Substantia nigra (tissue), 51 donors: ENCODE measurements at places on chromosomes 2 and 18.

DNA sequence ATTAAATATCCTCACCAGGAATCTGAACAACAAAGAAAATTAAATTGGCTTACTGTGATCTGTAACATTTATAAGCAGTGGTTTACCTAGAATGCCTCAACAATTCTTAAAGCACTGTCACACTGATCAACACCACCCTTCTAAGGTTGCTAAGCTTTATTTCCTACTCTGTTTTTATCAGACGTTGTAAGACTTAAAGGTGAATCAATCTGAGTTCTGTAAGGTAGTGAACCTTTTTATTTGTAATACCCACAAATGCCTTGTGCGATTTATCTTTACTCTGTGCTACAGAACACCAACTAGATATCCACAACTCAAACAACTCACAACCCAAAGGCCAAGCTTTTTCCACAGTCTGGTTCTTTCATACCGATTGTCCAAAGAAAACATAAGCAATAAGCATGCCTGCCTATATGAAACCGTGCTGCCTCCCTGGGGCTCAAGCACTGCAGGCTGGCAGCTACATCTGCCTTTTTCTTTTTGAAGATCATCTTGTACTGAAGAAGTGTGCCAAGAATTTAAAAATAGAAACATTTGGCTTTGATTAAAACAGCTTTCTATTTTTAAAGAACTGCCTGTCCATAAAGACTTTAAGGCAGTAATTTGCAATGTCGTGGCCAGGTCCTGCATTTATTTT is 490.7 kb downstream of the NUP35 start:
- no peak for DNase-seq

GRCh38 chr2:10071595-10071994 is 8.6 kb downstream of the CYS1 start:
- DNase-seq, result no peak

GRCh38 chr2:197108758-197109157 is 182.3 kb upstream of the PGAP1 start:
- DNase-seq, result no peak

- no peak for DNase-seq
These were observed 110.2 kb upstream of the TRIB2 start for GRCh38 chr2:12606472-12607000.

GRCh38 chr2:175350105-175350504 is 168.6 kb upstream of the ATP5MC3 start:
- no peak for DNase-seq

DNA sequence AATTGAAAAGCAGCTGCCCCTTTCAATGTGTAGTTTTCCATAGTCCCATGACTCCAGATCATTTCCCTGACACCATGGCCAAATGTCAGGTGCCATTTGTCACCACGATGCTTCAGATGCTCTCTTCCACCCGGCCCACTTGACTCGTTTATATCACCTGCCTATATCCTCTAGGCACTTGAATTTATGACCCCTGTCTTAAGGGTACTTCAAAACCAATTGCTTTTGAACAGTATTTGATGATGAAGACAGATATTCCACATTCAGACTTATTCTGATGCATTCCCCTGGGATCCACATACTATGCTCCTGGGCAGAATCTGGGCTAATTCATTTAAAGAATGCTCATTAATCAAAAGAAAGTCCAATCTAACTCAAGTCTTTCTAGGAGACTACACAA is 16.9 kb upstream of the RHBDD1 start:
- no peak for DNase-seq

- DNase-seq, result no peak
These were observed 84.8 kb downstream of the CCDC178 start for GRCh38 chr18:33355756-33356155.

DNA sequence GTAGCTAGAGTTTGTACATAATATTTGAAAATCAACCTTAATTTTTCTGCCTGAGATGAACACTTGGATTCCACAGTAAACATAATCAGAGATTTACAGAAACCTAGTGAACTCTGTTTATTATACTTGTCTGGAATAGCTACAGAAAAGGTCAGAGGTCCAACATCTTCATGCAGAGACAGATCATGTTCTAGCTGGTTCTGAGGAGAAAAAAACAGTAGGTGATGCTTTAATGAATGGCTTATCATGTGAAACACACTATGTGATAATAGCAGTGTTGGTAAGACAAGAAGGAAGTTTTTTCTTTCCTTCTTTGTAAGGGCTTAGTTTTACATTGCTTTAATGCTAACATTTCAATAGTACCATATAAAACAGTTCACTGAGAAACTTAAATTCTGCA is 846.4 kb upstream of the ZEB2 start:
- DNase-seq, result no peak

DNA sequence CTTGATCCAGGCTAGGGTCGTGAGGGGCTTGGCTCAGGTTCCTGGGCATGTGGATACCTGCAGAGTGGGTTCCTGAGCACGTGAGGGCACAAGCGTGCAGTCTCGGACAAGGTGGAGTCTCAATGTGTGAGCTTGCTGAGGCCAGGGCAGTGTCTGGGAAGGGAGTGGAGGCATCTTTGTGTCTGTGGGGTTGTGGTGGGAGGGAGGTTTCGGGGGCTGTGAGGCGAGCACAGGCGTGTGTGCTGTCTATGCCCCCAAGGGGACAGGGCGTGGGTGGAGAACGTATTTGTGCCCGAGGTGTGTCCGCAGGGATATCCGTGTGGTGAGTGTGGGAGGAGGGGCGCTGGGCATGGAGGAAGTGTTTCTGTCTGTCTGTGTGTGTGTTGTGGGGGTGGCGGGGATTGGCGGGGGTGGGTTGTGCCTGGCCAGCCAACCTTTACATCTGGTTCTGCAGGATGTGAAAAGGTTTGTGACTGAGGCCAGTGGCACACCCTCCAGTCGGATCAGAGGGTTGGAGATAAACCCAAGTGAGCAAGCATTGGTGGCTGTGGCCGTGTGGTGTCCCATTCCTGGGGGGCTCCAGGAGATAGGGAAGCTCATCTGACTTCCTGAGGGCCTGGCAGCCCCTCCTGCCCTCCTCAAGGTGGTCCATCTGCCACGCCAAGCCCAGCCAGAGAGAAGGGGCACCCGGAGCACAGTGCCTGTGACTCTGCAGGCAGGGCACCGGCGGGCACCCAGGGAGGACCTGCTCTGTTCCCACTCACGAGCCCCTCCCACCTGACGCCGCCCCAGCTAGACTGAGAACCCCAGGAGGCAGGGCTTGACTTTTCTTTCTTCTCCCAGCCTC is 57.1 kb downstream of the ZFP36L2 start:
- no peak for DNase-seq

DNA sequence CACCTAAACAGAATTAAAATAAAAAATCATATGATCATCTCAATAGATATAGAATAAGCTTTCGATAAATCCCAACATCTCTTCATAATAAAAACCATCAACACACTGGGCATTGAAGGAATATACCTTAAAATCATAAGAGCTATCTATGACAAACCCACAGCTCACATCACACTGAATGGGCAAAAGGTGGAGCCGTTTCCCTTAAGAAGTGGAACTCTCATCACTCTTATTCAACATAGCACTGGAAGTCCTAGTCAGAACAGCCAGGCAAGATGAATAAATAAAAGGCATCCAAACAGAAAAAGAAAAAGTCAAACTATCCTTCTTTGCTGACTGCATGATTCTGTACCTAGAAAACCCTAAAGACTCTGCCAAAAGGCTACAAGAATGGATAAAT is 510.3 kb downstream of the ZNF804A start:
- no peak for DNase-seq

GRCh38 chr2:133240491-133241223 is 327.6 kb downstream of the NCKAP5 start:
- no peak for DNase-seq

- DNase-seq, result no peak
These were observed 292.8 kb upstream of the FBXO11 start for GRCh38 chr2:48199070-48199469.

DNA sequence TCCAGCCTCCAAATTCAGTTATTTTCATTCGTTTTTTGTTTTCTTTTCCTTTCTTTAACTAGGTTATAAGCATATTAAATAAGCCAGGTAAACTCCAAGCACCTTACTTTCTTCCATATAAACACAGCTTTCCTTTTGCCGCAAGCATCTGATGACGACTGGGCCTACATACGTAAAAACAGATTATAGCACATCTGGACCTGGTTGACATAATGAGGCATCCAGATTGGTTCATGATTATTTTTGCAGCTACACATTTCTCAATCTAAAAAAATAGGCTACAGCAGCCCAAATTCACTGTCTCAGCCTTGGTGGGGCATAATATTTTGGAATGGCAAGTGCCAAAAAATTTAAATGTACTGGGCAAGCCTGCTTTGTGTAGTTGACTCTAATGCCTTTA is 7.7 kb downstream of the CYP1B1 start:
- DNase-seq, result no peak

GRCh38 chr18:44850001-44850400 is 169.3 kb downstream of the SETBP1 start:
- no peak for DNase-seq

GRCh38 chr2:68320118-68320641 is 431 bp upstream of the CNRIP1 start:
- DNase-seq, result no peak

- no peak for DNase-seq
These were observed 159.8 kb downstream of the EN1 start for GRCh38 chr2:118687698-118688097.

DNA sequence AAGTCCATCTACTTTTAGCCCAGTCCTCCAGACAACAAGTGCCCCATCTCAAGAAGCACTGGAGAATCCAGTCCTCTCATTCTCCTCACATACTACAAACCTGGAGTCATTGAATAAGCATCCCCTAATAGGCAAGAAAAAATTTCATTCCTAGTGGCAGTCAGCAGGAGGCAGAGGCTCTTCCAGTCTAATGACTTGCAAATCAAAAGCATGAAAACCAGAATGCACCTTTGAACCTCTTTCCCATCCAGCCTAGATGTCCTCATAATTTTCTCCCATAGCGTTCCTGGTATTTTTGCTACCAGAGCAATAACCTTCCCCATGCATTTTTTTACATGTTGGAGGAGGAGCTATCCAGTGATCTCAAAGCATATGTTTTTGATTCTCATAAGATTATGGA is 252.6 kb downstream of the TTC32 start:
- DNase-seq, result no peak

GRCh38 chr2:59077026-59077725 is 836.1 kb upstream of the FANCL start:
- DNase-seq, result no peak

- no peak for DNase-seq
These were observed 23.2 kb upstream of the ACSL3 start for GRCh38 chr2:222837643-222838056.

DNA sequence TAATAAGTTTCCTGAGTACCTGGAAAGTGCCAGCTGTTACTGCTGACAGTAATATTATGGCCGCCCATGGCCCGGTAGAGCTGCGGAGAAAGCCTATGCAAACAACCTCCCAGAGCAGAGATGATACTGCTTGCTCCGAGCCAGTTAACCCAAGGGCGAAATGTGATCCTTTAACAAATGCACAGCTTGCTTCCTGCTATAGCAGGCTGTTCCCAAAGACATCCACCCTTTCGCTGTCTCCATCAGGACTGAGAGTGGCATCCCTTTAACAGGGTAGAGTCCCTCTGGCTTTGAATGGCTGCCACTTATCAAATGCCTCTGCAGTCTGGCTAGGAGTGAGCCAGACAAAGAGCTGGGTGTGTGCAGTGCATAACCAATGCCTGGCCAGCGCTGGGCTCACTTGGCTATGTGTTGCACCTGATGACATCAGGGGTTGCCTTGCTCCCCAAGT is 69.7 kb upstream of the DAPL1 start:
- no peak for DNase-seq

DNA sequence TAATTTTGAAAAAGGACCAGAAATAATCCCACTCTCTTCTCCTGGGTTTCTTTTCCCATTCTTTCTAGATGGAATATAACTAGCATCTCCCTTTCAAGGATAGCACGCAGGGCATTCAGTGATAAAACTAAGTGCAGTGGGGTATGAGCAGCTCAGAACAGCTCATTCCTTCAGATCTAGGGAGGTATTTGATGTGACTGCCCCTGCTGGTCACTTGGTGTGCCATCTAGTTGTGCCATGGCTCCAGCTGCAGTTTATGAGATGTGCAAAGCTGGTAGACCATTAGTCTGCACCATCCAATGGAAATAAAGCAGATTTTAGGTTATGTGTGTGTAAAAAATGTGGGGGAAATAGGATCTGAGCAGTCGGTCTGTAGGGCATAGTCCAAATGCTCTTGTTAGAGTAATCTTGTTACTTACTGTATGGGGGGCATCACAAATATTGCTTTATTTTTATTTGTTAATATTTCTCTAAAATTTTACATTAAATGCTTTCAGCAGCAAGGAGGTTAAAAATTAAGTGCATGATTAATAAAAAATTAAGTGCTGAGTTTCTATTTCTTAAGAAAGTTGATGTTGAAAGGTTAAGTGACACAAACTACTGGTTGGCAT is 38.9 kb downstream of the CTAGE1 start:
- no peak for DNase-seq

DNA sequence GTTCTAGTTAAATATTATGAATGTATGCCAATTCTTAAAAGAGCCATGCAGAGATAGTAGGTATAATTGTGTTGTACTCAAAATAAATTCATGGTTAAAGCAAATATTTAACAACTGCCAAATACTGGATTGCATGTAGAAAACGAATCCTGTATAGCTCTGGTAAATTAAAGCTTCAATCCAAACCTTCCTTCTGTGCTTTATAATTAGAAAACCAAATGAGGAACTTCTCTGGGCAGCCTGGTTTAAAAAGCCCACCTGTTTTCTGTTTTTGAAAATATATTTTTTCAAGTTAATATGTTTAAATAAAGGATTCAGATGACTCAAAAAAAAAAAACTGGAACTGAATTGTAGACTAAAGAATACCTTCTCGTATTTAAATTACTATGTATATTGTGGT is 48.3 kb upstream of the ITGA4 start:
- no peak for DNase-seq

- DNase-seq, result no peak
These were observed 148.2 kb downstream of the BABAM2 start for GRCh38 chr2:28038722-28039121.

GRCh38 chr2:42921147-42921520 is 128.8 kb upstream of the HAAO start:
- no peak for DNase-seq

DNA sequence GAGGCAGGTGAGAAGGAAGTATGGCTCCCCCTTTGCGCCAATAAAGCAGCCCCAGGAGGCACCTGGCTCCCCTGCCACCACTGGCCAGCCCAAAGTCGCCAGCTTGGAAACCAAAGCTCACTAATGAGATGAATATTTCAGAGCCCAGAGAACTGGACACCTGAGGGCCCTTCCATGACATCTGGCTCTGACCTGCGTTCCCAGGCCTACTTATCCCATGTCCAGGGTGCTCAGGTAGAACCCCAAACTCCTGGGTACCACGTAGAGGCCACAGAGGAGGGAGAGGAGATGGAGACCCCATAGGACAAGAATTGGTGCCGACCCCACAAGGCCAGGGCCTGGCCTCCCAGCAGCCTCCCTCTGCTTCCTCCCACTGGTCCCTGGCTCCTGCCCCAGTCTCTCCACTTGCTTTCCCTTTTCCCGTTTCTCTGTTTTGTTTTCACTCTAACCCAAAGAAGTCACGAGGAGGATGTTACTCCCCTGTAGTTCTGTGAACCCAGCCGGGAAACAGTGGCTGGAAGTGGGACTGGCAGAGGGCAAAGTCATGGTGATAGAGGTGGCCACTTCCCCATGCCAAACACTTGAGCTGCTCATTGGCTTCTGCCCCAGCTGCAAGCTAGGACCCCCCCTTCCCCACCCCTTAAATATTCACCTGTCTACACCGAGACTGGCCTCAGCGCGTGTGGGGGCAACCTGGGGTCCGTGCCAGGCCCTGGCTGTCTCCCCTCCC is 820 bp downstream of the TMBIM1 start:
- no peak for DNase-seq

- DNase-seq, result no peak
These were observed 212.7 kb downstream of the DYM start for GRCh38 chr18:49247781-49248180.

- DNase-seq, result peak; percentile 68
These were observed 60.5 kb upstream of the POMC start for GRCh38 chr2:25228848-25229278.
